ENCODE measurements at places on chromosomes 1 and 21.

DNA sequence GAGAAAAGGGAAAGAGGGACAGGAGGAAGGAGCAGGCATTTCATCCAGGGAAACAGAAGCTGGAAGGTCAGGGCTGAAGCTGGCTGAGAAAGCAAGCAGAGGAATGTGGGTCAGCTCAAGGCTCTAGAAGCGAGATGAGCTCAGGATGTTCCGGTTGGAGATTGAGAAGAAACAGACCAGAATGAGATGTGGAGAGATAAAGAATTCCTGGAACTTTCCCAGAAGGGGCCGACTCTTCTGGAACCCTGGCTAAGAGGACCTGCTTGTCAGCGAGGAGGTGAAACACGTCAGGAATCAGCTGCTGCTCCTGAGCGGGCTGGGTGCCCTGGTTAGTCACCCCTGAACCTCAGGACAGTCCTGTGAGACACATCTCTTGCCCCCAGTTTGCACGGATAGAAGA is 75.9 kb downstream of the HUNK start:
- no peak for DNase-seq

GRCh38 chr1:236341298-236341697 is 52.8 kb upstream of the EDARADD start:
- DNase-seq: no peak

DNA sequence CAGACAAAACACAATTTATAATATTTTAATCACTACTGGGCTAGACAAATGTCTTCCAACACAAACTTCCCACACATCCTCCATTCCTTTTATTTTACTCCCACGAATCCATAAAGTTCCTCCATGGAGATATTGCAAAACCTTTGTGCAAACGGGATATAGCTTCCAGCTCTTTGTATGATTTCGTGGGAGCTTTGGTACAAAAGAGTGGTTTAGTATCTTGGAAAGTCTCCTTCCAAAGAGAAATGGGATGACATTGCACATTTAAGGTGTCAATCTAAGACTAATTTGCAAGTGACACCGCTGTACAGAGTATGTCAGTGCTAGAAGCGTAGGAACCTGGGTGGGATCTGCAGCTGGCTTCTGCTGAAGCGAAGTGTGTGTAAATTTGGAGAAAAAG is 455.2 kb upstream of the RUNX1 start:
- DNase-seq: no peak

GRCh38 chr1:206100226-206100815 is 16.9 kb downstream of the AVPR1B start:
- DNase-seq: no peak

DNA sequence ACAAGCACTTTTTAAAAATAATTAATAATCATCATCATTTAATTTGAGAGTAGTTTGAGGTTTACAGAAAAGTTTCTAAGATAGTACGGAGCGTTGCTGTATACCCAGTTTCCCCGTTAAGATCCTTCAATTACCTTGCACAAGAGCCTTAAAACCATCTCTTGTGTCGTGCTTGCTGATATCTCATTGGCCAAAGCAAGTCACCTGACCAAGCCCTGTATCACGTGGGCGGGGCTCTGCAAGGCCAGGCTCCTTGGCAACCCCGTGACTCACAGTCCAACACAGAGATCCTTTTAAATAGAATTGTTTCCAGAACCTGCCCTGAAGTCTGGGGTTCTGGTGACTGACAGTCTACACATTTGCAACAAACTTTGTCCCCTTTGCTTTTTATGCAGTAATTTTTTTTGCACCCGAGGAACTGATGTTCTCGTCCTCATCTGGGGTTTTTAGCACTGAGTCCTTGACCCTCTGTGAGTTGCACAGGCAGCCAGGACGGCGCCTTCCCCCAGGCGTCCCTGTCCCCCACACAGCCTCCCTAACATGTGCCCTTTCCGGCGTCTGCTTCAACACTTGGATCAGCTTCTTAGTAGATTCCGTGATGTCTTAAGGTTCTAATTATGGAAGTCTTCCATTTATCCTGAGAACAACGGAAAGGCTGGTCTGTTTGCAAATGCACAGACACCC is 183.3 kb upstream of the TMEM51 start:
- peak; percentile 52 for DNase-seq

- no peak for DNase-seq
Observed at GRCh38 chr1:246629030-246629429, 62.8 kb downstream of the CNST start.
